T-helper 2 cell (primary cell): ENCODE measurements at places on chromosomes 2 and 18.

GRCh38 chr18:77207540-77207939 lies 42.1 kb upstream of the GALR1 start:
- peak; percentile 83 for DNase-seq

GRCh38 chr2:84278386-84278785 lies 180.7 kb downstream of the SUCLG1 start:
- no peak for DNase-seq

DNA sequence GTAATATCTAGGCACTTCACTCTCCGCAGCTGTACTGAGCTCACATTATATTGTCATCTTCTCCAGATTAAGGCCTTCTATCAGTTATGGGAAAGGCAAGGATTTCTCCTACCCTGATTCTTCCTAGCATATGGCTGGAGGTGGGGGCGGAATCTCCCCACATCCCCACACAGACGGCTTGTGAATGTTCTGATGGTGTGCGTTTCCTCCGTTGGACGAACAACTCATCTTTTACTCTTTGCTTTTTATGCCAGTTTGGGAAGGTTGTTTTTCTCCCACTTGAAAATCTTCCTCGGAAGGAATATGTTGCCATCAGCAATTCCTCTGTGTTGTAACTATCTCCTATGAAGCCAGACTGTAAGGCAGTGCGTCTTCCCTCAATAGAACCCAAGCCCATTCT lies 24.3 kb downstream of the KLHL29 start:
- DNase-seq, result no peak

GRCh38 chr18:62759704-62760402 lies 44.5 kb downstream of the PHLPP1 start:
- no peak for DNase-seq

GRCh38 chr18:55141318-55141717 lies 182.1 kb upstream of the CCDC68 start:
- DNase-seq, result no peak

- no peak for DNase-seq
Measured at GRCh38 chr2:160028431-160029269, 33.8 kb downstream of the PLA2R1 start.

DNA sequence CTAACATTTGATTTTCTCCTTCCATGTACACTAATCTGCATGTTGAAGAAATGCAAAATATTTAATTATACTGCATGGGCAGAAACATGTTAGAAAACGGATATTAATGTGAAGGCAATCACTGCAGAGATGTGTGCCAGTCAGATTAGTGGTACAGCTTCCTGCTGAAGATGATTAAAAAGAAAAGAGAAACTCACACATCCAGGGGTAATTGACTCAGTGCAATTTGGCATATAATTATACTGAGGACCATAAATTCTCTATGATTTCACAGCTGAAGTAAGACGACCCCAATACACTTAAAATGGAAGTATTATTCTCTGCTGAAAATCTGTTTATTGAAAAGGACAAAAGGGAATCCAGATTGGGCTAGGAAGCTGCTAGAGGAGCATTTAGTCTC lies 243.4 kb downstream of the TGIF1 start:
- DNase-seq, result no peak

DNA sequence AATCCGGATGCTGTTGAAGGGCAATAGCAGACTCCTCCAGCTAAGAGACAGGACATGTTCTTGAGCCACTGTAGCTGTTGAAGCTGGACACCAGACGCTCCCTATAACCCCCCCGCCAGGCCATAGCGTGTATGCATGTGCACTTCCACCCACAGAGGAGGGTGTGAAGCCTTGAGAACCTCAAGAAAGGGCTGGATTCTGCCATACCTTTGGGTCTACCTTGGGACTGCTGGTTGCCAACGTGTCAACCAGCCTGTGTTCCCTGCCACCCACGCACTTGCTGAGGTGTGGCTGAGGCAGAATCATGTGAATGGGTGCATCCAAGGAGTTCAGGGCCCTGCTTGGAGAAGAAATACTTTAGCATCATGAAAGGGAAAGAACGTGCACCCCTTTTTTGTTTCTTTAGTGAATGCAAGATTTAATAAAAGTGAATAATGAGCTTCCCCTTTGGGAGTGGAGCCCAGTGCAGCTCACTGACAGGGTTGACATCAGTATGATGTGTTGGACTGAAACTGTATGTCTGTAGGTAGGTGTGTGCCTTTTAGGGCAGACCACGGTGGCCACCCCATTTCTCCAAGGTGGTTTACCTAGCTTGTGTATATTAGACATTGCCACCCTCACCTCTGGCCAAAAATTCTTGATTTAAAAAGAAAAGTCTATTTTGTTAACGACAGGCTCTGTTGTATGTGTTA lies 198.3 kb downstream of the MGAT5 start:
- DNase-seq, result no peak

DNA sequence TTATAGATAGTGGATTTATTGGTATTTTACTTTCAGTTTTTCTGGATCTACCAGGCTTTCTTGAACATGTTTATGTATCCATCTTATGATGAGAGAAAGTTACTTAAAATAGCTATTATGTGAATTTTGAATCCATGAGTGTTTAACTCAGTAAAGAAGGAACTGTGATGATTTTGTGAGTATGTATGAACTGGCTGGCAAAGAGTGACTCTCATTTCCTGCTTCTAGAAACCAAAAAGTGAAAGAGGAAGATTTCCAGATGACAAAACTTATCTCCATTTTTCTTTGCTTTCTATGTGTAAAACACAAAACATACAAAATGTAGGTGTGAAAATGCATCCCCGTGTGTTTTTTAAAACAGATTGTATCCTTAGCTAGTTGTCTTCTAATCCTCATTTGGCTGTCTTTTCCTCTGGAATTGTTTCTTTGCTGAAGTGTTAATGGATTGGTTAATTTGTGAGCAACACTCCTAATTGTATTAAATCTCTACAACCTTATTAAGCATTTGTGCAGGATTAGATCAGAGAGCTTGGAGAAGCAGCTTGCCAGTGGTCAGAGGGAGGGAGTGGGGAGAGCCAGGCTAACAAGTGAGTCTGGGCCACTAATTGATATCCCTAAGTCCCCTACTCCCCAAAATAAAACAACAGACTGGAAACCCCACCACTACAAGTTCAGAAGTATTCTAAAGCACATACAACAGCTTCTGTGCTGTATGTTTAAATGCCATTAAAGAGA lies 23.9 kb downstream of the PTPRM start:
- DNase-seq, result no peak

DNA sequence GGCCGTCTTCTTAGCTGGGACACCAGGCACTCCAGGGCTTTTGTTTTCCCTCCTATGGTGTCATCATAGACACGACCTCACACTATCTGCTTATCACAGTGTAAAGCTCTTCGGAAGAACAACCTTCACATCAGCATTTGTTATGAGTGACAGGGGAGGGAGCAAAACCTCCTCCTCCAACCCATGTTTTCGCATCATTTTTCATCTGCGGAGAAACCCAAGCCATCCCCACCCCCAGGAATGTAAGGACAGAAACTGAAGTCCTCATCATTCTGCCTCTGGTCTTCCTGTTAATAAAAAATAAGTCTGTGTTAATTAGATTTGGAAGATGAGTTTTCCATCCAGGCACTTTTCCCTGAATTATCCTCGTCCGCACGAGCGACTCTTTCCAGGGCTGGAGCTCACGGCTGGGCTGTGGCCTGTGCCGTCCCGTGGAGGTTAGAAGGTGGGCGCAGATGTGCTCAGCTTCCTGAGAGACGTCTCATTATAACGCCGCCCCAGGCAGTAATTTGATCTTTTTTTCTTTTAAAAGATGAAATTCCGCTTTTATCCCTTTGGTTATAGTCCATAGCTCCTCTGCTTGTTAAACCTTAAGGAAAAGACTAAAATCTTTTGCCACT lies 101.6 kb upstream of the TMEM18 start:
- DNase-seq, result no peak

DNA sequence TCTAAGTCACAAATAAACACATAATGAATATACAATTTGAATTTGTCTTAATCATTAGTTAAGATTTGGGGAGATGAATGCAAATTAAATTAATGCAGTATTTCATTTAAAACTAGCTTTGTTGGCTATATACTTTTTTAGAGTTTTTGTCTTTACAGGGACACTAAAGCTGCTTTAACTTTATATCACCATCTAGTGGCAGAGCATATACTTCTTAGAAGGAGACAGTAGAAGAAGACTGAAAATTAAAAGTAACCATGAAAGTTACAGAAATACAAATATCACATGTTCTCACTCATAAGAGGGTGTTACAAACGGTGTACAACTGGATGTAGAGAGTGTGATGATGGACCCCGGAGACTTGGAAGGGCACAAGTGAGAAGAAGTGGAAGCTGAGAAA lies 268.3 kb upstream of the NETO1 start:
- no peak for DNase-seq

- DNase-seq, result no peak
Measured at GRCh38 chr18:68764016-68764415, 33.9 kb upstream of the CCDC102B start.

- peak; percentile 35 for DNase-seq
Measured at GRCh38 chr2:232325324-232326273, 53.0 kb upstream of the ALPP start.

- no peak for DNase-seq
Measured at GRCh38 chr2:64101141-64101591, 43.1 kb downstream of the PELI1 start.

DNA sequence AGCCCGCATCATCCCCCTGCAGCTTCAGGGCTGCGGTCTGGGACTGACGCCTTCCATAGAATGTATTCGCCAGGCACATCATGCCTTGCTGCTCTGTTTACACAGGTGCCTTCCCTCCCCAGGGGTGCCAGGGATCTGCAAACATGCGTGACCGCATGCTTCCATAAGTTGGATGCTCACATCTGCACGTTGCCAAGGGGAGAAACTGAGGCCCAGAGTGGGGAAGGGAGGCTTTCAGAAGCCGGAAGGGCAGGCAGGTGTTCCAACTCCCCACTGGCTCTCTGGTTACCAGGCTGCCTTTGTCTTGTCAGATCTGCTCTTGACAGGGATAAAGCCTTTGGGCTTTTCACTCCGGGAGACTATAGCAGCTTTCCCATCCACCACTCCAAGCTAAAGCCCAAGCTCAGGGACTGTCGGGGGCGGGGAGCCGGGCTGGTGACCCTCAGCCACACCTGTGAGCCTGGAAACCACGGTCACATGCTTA lies 125.8 kb upstream of the TNP1 start:
- no peak for DNase-seq

DNA sequence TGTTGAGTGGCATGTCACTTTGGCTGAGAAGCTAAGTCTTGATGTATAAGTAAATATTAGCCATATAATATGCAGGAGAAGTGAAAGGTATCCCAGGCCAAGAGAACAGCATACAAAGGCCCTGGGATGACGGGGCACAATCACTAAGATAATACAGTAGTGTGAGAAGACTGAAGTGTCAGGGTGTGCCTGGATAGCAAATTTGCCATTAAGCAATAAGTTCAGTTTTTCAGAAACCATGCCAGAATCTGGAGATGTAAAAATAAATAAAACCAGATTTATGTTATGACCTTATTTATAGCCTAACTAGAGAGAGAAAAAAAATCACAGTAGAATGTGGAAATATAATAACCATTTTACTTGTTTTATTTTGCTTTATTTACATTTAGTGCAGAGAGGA lies 1858.7 kb upstream of the CELF4 start:
- no peak for DNase-seq

DNA sequence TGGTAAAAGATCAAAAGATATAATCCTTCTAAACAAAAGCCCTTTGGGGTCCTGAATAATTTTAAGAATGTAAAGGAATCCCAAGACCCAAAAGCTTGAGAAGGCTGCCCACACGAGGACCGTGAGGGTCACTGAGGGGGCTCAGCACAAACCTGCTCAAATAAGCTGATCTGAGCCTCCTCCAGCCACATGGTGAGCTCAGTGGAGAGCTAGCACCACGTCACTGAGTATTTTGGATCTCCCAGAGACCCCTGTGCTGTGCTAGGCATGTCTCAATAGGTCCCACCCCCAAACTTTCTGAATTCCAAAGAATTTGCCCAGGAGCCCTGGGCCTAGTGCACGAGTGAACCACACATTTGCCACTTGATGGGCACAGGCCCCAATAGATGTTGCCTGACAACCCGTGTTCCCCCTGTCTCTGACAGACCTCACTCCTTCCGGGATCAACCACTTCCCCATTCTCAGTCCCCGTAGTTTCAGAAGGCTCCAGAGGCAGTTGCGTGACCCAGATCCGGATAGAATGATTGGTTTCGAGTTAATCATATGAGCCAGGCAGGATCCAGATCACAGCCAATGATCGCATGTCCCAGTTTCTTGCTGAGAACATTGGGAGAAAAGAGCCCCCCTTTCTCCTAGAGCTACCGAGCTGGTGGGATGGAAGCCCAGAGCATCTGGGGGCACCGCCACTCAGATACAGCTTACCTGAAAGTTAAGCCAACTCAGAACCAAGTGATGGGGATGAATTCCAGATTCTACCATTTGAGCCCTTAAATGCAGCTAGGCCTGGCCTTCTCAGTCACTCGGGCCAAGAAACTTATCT lies 203.8 kb downstream of the TNS1 start:
- DNase-seq, result no peak

GRCh38 chr2:219689676-219690628 lies 62.5 kb downstream of the SLC4A3 start:
- no peak for DNase-seq

- no peak for DNase-seq
Measured at GRCh38 chr18:70380915-70381896, 92.4 kb downstream of the SOCS6 start.

DNA sequence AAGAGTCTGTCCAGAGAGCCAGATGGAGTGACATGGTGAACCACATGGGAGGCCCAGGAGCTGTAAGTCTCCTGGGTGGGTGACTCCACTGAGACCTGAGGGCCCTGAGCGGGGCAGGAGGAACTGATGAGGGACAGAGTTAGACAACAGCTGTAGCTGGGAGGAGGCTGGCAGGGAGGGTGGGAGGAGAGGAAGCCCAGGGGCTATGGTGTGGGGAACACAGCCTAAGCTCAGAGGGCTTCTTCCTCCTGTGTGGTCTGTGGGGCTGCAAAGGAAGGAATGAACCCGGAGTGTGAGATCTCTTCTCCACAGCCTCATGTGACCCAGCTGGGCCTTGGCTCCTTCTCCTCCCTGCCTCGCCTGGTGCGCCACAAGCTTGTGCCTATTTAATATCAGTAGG lies 395.6 kb upstream of the HS6ST1 start:
- no peak for DNase-seq
